ENCODE measurements at places on chromosomes 7 and 10. TPM values are rescaled to one million over a fixed set of nuclear protein-coding genes. Genes with fewer than 3 reads are reported as not detected.

The ZPBP gene
- total RNA-seq = not detected

The NODAL gene
- not detected for total RNA-seq

The HOXA4 gene
- total RNA-seq = 0.43 TPM

The IRF5 gene
- 5.0 TPM for total RNA-seq

The DGKI gene
- 0.35 TPM for total RNA-seq

The NAPEPLD gene
- total RNA-seq = 17.2 TPM

The GALNT17 gene
- 0.18 TPM for total RNA-seq

The LRIT1 gene
- not detected for total RNA-seq

The PRSS2 gene
- 53.2 TPM for total RNA-seq

The KRIT1 gene
- total RNA-seq = 16.8 TPM

The NKX2-3 gene
- total RNA-seq = 0.08 TPM

GRCh38 chr7:156148547-156148946 is 336.3 kb upstream of the SHH start:
- DNase-seq = no peak

GRCh38 chr10:45417746-45418145 is 43.7 kb downstream of the ALOX5 start:
- no peak for DNase-seq

GRCh38 chr10:14383266-14383665 is 52.5 kb upstream of the FRMD4A start:
- DNase-seq = no peak

GRCh38 chr7:27010068-27010467 is 85.7 kb downstream of the HOXA1 start:
- no peak for DNase-seq

- DNase-seq = no peak
Observed at GRCh38 chr10:34434119-34434594, 380.9 kb downstream of the PARD3 start.

- no peak for DNase-seq
Observed at GRCh38 chr10:60459701-60460457, 70.2 kb upstream of the ANK3 start.

DNA sequence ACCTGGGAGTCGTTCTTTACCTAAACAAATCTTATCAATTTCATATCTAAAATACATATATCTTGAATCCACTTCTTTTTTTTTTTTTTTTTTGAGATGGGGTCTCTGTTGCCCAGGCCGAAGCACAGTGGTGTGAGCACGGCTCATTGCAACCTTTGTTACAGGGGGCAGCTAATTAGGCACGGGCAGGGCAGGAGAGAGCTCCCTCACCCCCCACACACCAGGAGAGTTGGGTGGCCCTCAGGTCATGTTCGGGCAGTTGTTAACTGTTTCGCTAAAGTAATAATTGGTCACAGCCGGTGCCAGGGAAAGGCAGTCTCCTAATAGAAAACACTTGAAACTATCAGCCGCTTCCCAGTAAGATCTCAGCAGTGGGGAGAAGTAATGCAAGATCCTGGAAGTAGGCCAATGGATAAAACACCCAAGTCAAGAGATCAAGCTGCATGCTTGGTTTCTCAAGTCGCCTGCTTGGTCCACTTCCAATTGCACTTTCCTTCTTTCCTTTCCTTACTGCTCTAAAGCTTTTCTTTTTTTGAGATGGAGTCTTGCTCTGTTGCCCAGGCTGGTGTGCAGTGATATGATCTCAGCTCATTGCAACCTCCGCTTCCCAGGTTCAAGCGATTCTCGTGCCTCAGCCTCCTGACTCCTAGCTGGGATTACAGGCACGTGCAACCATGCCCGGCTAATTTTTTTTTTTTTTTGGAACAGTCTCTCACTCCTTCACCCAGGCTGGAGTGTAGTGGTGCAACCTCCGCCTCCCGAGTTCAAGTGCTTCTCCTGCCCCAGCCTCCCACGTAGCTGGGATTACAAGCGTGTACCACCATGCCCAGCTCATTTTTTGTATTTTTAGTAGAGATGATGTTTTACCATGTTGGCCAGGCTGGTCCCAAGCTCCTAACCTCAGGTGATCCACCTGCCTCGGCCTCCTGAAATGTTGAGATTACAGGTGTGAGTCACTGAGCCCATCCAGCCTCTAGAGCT is 21.3 kb upstream of the EFCAB10 start:
- DNase-seq = no peak

GRCh38 chr7:108266491-108266890 is 136.3 kb upstream of the LAMB4 start:
- no peak for DNase-seq

DNA sequence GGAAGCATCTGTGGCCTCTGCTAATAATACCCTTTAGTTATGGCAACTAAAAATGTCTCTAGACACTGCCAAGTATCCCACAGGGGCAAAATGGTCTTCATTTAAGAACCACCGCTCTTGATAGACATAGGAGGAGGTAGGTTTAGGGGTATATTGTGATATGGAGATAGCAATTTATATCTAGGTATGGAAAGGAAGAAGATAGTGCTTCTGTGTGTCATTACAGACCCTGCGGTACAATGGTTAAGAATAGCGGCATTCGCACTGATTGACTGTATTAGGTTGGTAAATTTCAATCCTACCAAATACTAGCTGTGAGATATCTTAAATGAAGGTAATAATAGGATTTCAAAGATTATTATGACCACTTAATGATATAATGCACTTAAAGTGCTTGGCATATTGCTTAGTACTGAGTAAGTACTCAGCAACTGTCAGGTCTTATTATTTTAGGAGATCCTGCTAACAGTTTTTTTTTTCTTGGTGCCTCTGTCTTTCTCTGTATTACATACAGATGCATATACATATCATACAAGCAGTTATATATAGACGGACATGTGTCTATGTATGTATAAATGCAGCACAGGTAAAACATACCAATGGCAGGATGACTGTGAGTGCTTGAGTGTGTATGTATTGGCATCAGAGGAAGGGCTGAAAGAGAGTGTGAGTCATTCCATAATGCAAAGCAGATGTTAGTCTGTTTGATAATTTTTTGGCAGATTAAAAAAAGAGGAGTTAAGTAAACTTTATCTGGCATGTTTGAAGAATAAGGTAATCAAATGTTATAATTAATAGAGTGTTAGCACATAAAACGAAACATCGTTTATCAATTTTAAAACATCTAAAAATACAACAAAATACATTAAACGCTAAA is 50.0 kb upstream of the ITGB8 start:
- DNase-seq = no peak

DNA sequence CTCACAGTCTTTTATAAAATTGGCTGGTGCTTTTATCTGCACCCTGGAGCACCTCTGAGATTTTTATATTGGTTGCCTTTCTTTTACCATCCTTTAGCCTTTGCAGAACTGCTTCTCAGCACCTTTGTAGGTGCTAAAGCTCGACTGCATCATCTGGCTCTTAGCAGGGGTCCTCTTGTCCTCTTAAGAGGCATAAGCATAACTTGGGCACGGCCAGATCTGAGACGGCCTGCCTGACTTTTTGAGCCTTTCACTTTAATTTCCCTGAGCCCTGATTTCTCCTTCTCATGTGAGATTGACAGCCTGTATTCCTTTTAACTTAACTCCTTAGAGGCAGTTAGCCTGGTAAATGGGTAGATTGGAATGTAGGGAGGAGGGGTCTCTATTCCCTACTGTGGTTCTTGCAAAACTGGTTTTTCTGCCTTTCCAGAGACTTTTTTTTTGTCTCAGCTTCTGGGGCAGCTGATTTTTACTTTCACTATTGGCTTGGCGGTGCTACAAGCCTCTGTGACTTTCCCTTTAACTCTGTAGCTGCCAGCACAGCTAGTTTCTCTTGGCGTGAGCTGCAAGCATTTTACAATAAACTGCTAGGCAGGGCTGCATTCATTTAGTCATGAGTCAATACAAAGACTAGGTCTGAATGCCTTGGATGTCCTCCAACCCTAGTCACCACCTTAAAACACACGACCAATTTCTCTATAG is 24.0 kb downstream of the ZPBP start:
- peak; percentile 49 for DNase-seq

DNA sequence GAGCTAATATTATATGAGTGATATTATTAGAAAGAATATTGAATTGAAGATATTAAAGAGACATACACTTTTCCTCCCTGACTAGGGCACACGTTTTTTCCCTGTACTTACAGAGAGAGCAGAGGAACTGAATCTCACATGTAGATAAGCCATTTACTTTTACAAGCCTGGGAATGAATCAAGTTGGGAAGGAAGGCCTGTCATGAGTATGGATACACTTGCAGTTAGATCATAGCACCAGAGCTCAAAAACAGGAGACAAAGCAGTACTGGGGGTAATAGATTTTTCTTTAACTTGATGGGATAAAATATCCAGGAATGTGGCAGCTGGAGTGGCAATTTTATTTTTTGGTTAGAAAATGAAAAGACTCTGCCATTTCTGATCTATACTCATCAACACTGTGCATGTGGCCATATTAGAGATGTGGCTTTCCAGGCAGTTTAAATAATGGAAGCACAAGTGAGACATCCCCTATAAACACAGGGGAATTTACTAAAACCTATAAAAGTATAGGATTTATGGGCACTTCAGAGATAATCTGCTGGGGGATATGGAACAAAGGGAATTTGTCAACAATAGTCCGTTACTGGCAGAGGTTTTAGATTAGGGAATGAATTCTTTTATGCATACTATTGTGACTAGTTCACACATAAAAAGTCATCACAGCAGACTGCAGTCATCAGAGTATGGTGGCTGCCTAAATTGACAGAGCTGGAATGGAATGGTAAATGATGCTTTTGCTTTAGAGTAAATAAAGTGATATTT is 657.7 kb upstream of the MBL2 start:
- no peak for DNase-seq

DNA sequence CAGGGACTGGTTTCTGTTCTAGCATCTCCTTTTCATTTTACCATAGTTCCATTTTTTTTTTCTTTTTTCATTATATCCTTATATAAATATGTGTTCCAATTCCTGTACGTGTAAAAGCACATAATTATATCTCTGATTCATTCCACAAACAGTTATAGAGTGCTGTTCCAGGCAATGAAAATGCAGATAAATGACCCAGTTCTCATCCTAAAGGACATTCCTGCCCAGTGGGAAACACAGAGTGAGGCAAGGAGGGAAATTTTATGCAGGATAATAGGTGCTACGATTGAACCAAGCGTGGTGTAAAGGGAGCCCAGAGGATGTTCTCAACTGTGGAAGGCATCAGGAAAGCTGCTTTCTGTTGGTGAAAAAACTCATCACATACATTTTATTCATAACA is 408.1 kb downstream of the GATA3 start:
- DNase-seq = no peak

- DNase-seq = no peak
Observed at GRCh38 chr10:69494626-69495558, 43.6 kb downstream of the TSPAN15 start.

DNA sequence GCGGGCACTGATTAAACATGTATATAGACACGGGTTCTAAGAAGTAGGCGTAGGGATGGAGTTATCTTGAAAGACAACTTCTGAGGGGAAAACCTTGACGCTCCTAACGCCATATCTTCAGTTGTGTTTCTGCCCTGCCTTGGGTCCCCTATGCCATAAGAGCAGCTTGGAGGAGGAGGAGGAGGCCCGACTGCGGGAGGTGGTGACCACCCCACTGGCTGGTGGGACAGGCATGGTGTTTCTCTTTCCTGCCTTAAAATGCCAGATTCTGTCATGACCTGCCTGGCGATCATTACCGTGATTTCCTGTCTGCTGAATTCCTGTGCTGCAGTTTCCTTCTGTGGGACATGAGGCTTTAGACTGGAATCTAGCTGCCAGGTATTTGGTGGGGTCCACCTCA is 15.9 kb downstream of the ZNF783 start:
- DNase-seq = no peak

GRCh38 chr7:27171637-27172314 is 2.3 kb downstream of the HOXA10 start:
- DNase-seq = no peak

GRCh38 chr7:47000561-47000960 is 581.4 kb downstream of the TNS3 start:
- DNase-seq = no peak

- DNase-seq = no peak
Observed at GRCh38 chr7:11592699-11593098, 239.3 kb downstream of the THSD7A start.

DNA sequence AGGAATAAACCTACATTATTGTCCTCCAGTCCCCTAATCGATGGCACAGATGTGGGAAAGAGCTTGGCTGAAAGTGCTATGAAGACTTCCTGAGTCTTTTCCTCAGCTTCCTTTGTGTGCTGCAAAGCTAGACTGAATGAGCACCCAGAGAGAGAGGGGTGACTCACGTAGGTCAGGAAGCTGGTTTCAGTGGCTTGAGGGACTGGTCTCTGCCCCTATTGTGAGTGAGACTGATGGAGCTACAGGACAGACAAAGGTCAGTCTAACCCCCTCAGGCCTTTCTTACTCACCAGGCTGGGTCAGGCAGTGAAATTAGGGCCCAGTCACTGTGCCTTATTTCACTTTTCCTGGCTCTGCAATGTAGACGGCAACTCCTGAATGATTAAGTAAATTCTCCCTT is 171.1 kb upstream of the GRB10 start:
- DNase-seq = no peak
